ENCODE measurements at places on chromosomes 6 and 20.

DNA sequence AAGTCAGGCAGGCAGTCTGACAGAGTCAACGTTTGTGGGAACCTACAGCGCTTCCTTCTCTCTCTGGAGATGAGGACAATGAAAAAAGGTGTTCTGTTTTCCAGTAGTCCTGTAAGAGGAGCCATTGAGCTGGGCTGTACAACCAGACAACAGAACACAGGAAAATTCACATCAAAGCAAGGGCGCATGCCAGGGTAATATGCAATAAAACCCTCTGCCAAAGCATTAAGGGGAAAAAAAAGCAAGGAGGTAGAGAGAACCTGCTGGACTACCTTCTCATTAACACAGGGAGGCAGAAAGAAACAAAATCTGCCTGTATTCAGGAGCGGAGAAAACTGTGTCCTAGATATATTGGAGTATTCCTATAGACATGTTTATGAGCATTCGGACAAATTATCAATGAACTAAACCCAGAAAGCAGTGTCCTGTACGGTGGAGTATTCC lies 1.3 kb downstream of the RNF24 start:
- no peak for DNase-seq

DNA sequence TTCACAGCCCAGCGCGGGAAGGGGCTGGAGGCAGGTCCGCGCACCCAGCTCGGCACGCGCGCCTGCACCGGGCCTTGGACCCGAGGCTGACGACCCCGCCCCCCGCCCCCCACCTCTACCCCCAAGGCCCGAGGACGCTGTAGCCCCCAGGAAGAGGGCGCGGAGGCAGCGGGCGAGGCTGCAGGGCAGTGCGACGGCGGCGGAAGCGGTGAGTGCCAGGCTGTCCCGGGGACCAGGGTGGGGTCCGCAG lies 1.2 kb downstream of the LIME1 start:
- no peak for DNase-seq

DNA sequence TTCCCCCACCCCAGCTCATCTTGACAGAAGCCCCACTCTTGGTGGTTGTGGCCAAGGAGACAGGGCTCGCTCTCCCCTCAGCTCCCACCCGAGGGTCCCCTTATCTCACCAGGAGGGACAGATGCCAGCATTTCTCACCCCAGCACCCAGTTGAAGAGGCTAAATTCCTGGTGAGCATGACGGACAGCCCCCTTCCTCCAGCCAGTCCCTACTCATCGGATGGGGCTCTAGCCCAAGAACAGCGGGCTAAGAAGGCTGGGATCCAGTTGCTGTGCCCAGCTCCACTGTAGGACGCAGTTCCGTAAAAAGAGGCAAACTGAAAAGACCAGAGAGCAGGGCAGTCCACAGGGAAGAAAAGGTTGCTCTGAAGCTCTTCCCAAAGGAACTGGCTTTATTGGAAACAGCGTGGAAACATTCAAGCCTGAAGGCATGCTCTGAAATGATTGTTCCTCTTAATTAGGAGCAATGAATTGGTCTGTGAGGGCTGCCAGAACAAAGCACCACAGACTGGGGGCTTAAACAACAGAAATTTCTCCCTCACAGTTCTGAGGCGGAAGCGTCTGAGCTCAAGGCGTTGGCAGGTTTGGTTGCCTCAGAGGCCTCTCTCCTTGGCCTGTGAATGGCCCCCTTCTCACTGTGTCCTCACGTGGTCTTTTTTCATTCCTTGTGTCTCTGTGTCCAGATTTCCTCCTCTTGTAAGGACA lies 17.9 kb upstream of the KIF25 start:
- DNase-seq: no peak

DNA sequence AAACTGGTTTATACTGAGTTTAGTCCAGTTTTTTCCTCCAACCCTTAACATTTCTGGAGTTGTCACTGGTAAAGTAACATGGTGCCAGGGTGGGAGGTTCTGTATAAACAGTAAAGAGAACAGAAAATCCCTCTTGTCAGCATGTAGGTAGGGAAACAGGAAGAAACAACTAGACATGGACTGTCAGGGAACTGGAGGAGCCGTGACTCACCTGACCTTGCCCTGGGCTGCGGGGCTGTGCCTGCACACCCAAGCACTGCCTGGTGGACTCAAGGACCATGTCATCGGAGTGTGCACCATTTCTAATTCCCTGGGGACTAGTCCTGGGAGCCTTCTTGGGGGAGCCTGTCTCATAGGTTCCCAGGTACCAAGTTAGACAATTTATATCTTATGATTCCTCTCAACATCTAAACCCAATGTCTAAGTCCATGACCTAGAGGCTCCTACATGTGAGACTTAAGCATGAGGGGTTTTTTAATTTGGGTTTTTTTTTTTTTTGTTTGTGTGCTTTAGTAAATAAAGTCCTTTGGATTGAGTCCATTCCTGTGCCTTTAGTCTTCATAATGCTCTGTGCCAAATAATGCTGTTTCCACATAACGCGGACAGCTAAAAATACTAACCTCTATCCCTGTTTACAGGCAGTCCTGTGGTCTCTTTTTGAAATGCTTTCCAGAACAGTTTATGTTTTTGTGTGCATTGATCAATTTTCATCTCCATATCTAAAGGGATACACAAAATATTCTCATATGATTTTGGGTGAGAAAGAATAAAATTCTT lies 136.9 kb upstream of the SUPT3H start:
- DNase-seq: no peak

DNA sequence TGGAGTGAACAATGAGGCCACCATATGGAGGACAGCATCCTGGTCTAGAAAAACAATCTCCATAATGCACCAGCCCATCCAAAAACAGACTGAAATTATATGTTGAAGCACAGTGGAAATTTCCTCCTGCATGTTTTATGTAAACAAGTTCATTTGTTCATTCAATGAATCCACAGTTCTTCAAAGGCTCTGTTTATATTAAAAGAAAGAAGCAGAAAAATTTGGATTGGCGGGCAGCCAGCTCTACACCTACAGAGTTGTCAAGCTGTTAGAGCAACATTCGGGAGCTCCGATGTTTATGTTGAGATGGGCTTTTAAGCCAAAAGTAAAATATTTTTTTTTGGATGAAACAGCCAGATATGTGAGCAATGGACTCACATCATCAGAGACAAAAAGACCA lies 395.3 kb upstream of the SULF2 start:
- DNase-seq: no peak

All from activated naive CD4-positive, alpha-beta T cell (primary cell).